ENCODE measurements at places on chromosomes 1 and 21.

- no peak for DNase-seq
These were observed 41.7 kb downstream of the TNFRSF9 start for GRCh38 chr1:7898962-7899361.

DNA sequence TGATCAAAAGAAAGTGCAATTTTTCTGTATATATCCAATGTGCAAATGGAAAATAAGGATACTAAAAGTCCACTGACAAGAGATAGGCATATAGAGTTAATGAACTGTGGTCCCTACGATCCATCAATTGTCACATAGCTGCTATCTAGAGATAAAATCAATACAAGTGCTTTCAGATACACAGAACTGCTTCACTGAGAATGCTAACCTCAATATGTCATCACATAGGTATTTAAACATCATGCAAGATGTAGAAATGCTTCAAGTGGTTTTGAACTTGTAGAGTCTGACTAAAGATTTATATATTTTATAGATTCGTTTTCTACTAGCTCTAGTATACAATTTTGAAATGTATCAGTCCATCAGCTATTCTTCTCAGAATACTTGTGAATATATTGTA, 1604.7 kb downstream of the PLA2G4A start:
- DNase-seq = no peak

- DNase-seq = no peak
These were observed 4.2 kb upstream of the KIFAP3 start for GRCh38 chr1:170078610-170079189.

GRCh38 chr1:3523980-3524379, 69.5 kb downstream of the ARHGEF16 start:
- no peak for DNase-seq

DNA sequence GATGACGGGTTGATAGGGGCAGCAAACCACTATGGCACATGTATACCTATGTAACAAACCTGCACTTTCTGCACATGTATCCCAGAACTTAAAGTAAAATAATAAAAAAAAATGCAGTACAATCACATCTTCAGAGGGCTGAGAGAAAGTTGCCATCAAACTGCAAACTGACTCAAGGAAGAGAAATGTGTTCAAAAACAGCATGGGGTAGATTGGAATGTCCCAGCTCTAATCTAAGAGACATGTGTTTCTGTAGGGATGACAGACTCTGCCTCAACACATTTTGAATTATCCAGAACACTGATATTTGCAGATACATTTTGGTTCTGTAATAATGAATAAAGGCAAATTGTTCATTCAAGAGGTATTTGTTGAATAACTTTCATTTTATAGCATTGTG, 171.2 kb upstream of the RUNX1 start:
- no peak for DNase-seq

- no peak for DNase-seq
These were observed 45.9 kb downstream of the KLHDC7A start for GRCh38 chr1:18526436-18527275.

- no peak for DNase-seq
These were observed 16.5 kb upstream of the BCAS2 start for GRCh38 chr1:114597949-114598348.

- DNase-seq = no peak
These were observed 740.1 kb downstream of the MATN1 start for GRCh38 chr1:29983321-29983720.

DNA sequence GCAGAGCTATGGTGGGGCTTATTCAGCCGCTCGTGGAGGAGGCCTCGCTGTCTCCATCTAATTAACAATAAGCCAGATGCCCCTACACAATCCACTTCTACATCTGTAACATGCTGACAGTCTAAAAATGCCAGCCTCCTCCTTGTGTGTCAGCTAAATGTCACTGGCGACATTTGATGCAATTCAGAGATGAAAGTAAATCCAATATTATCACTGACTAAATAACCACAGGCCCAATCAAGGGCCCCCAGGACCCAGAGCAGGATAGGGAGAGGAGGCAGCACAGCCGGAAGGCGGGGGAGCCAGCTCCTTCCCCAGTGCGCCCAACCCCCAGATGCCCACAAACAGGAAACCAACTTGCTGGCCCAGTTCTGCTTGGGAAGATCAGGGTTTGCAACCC, 76.6 kb downstream of the DMRTA2 start:
- DNase-seq = no peak

DNA sequence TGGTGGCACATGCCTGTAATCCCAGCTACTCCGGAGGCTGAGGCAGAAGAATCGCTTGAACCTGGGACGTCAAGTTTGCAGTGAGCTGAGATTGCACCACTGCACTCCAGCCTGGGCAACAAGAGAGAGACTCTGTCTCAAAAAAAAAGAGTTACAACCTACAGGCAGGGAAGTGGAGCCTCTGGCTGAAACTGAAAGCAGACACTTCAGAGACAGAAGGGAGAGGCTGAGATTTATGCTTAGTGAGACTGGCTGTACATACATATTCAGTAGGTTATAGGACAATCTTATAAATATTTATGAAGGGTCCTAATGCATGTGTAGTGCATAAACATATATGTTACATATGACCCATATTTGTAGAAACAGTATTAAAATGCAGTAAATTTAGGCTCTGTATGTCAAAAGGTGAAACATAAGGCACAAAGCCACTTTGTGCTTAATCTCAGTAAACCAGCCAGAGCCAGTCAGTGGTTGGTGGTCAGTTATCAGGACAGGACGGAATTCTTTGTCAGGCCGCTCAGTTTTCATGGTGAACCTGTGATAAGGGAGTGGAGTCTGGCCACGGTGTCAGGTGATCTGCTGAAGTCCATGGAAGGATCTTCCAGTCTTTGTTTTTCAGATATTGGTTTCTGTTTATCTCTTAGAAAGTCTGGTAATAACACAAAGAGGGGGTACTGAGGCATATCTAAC, 13.7 kb downstream of the RHEX start:
- no peak for DNase-seq

DNA sequence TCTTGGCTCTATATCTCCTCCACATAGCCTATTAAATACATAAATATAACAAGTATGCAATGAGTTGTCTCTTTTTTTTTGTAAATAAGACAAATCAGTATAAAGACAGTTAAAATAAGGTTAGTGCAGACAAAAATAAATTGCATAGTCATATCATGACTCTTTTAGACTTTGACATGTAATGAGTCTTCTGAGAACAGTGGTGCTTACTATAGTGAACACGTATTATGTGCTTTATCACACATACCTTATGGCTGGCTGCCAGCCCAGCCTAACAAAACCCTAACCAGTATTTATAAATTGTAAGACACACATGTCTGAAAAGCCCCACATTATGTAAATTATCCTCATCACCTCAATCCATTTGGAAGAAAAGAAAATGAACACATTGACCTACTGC, 29.1 kb upstream of the F13B start:
- DNase-seq = no peak

- no peak for DNase-seq
These were observed 143.7 kb downstream of the TM2D1 start for GRCh38 chr1:61581251-61581650.

GRCh38 chr1:54012863-54013262, 5.1 kb downstream of the LDLRAD1 start:
- no peak for DNase-seq

DNA sequence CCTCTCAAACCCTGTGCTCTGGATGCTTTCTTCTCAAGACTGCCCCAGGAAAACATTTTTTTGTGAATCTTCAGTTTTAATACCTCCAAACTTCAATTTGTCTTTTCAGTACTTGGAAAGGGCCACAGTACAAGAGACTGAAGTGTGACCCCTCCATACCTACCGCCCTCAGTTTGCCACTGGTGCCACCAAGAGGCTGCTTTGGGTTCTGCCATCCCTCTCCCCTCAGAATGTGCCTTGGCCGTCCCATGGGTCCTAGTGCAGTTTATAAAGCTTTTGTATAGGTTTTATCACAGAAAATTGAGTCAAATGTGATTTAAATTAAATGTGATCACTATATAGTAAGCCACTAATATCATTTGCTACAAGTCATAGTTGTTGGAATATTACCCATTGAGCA, 60.8 kb upstream of the PGD start:
- no peak for DNase-seq
